Fibroblast of pulmonary artery (primary cell): ENCODE measurements at places on chromosomes 11 and 22.

- peak; percentile 82 for DNase-seq
Observed at GRCh38 chr22:19291580-19292457, at the start of gene CLTCL1. Gene CLTCL1 (minus strand): TSS chr22:19291719. CDS start chr22:19291641, 78 bp downstream.

DNA sequence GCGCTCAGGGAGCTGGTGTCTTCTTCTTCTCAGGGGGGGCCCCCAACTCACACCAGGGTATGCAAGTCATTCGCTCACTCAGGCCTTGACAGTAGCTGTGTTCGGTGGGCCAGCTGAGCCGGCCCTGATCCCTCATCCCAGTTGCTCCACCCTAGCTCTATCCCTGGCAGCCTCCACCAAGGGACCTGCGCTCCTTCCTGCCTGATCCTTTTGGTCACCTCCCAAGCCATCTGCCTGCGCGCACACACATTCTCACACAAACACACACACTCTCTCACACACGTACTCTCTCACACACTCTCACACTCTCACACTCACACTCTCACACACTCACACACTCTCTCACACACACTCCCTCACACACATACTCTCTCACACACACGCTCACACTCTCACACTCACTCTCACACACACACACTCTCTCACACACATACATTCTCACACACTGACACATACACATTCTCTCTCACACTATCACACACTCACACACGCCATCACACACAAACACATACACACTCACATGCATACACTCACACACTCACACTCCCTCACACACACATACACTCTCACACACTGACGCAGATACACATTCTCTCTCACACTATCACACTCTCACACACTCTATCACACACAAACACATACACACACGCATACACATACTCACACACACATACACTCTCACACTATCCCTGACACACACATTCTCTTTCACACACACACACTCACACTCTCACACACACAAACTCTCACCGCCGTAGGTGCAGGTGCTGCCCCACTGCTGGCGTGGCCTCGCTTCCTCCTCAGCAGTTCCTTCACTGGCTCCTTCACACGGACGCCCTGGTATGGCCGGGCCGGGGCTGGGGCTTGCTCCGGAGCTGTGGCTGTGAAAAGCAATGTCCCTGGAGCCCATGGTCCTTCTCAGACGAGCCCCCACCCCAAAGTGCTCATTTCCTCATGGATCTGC, 20.8 kb downstream of the POU2AF1 start:
- DNase-seq: no peak

DNA sequence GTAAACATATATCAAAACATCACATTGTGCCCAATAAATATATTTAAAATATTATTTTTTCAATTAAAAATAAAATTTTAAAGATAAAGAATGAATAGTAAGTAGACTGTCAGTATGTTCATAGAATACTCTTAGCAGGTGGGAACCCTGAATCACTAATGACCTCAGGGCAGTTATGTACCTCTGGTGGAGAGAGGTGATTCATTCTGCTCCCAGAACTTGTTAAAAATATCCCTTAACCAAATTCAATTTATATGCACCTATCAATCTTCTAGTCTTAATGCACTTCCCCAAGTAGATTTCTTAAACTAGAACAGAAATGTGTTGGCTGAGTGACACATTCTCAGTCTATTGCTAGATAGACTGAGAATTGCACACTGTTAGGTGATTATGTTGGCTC, 183.9 kb upstream of the SYN3 start:
- no peak for DNase-seq

DNA sequence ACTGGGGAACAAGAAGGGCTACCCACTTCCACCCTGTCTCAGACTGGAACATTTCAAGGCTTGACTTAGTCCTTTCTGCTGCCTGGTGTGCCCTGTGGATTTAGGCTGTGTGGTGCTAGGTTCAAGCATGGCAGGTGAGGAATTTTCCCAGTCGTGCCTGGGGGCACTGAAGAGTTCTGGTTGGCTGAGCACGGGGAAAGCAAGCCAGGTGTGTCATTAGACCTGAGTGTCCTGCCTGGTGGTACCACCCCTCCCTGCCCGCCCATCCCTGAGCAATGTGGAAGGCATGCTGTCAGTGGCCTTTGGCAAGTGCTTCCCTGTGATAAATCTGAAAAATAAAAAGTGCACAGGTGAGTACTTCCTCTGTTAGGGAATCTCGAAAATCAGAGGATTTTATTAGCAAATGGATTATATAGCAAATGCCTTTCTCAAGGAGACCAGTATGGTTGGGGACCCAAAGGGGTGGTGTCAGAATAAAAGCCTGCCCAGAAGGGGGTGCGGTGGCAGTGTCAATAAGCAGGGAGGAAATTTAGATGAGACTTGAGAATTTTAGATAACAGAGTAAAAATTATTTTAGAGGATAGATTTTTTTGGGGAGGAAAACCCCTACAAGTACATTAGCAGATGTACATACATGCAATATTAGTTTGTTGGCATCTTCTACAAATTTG, 22.8 kb downstream of the TEAD1 start:
- no peak for DNase-seq

- no peak for DNase-seq
Observed at GRCh38 chr11:131957201-131957600, 586.8 kb downstream of the NTM start.

GRCh38 chr11:64103277-64103985, 62.5 kb downstream of the MACROD1 start:
- DNase-seq: no peak
